Stimulated activated memory B cell treated with anti-CD40 and anti-IgM and Interleukin-4, amounts not matched to agents 10 μg/mL and 1 μg/mL and 100 μg/mL, for 72 hours (primary cell): ENCODE measurements at places on chromosomes 2 and 18.
A peak's percentile ranks its signal among the peaks of the same experiment; 100 is the strongest.

- no peak for ATAC-seq
Measured at GRCh38 chr2:207871911-207872310, 102.2 kb upstream of the FZD5 start.

- no peak for ATAC-seq
Measured at GRCh38 chr2:101899871-101900270, 91.9 kb upstream of the IL1R2 start.

- no peak for ATAC-seq
Measured at GRCh38 chr2:226993171-226993570, 157.3 kb downstream of the RHBDD1 start.

GRCh38 chr18:48949606-48950535 lies 894 bp downstream of the SMAD7 start:
- ATAC-seq, result peak; percentile 24

GRCh38 chr2:206240327-206240726 lies 34.1 kb upstream of the ZDBF2 start:
- no peak for ATAC-seq

DNA sequence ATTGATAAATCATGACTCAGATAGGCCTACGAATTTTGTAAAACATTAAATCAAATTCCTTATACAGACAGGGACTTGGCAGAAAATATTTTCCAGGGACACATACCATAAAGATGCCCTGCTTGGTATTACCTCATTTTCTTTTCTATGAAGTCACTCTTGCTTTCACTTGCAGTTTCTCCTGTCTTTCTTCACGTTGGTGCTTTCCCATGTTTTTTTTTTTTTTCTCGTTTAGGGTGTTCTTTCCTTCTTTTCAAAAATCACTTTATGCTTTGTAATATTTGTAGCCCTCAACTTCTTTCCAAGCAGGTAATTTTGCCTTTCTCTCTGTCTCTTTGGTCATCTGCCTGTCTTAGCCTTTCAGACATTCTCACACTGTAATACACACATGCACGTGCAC lies 40.7 kb downstream of the CDC42EP3 start:
- ATAC-seq, result no peak

- no peak for ATAC-seq
Measured at GRCh38 chr2:14678761-14679160, 46.2 kb downstream of the LRATD1 start.

DNA sequence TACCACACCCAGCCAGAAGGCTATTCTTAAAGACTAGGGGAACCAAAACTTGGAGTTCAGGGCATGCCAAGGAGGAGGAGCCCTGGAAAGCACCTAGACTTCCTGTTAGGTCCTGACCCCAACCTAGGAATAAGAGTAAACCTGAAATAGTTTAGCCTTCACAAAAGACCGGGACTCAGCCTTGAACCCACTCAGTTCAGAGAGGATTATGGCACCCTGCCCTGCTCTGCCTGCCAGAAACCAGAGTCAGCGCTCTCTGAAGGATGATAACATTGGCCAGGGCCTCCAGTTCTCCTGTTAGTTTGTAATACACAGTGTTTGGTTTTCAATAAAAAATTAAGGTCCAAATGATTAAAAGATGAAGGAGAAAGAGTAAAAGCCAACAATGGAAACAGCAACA lies 96.4 kb downstream of the LDLRAD4 start:
- no peak for ATAC-seq

DNA sequence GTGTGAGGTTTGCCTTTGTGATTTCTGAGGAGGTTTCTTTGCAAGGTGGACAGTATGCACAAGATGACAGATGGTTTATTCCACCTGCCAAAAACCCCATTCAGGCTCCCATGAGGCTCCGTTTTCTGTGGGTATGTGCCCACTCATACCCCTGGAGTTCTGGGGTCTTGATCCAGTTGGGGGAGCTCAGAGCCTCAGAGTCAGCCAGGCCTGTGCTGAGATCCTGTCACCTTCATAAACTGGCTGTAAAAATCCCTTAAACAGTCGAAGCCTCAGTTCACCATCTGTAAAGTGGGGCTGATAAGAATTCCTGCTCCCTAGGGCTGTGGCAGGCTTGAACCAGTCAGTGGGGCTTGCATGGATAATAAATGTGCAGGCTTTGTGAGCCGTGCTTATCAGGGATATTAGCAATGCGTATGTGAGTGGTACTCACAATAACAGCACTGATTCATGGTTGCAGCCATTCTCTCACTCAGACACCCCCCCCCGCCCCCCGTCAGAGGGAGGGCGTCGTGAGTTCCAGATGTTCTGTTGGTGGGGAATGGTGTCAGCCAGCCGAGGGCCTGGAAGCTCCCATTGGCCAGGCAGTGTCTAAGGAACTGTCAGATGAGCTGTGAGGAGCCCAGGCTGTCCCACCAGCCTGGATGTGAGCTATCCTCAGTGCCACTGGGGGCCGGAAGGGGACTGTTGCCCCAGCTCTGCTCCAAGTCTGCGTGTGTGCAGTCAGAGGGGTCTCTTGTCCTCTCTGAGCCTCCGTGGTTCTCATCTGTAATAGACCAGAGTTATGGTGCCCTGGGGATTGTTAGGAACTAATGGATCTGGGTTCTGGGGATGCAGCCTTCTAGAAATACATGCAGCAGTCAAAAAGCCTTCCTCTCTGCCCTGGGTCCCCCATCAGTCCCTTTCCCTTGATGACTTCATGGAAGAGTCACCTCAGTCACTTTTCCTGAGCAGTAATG lies 51.7 kb downstream of the KCNIP3 start:
- ATAC-seq, result no peak

DNA sequence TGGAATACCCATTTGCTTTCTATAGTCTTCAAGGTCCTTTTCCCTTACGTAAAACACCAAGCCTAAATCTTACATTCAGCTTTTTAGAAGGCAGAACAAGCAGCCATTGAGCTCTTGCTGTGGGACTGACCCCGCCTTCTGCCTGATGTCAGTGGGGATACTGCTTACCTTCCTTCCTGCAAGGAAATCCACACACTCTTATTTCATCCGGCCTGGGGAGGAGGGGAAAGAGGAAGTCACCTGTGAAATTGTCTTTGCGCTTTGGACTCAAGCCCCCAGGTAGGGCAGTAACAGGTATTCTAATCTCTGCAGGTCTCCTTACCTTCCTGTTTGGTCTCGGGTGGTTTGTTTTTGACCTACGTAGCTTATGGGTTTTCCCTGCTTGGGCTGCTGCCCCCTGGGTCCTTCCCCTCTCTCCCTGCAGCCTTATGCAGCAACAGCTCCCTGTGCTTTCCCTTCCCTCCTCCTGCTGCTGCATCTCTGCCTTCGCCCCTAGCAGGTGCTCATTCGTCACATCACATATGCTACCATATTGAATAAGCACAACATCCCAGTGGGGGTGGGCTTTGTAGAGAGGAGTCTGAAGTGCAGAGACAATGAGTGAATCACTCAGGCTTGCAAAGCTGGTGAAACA lies 402.5 kb upstream of the TRIB2 start:
- no peak for ATAC-seq

DNA sequence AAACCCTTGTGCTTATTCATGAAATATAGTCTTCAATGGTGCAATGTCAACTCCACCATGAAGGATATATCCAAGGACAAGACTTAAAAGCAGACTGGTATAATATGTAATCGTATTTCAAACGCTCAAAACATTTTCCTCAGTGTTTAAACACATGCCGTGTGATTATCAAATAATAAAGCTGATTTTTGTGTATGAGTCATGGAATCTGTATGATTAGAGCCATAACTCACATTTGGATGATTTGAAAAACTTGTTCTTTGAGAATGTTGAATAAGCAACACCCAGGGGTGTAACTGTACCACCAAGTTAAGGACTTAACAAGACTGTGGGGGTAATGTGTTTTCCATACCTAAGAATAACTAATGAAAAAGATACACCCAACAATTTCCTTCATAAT lies 215.3 kb downstream of the STK39 start:
- no peak for ATAC-seq

DNA sequence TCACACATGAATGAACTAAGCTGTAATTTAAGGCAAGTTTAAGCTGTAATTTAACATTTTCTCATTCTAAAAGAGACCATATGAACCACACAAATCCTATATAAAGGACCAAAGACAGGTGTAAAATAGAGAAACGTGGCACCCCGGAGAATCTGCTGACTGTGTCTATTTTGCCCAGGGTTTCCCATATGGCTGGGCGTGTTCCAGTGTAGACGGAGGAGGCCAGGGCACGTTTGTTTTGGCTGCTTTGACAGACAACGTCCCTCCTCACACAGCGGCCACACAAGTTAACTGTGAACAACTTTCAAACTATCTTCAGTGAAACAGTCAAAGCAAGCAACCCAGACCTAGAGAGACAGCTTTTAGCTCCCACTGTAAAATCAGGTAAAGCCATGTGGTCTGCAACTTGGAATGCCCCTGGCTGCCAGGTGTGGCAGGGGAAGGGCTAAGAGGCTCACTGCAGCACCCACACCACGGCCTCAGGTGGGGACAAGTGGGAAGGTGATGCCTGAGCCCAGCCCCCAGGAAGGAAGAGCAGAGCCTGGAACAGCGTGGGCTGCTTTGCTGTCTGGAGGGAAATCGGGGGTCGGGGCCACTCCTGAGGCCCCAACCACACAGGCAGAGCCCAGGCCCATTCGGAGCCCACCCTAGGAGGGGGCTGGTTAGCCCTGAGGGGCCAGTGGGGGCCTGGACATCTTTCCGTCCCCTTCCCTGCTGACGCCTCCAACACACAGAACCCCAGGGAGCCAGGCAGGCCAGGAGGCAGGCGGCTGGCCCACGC lies 40.7 kb downstream of the SLC66A2 start:
- no peak for ATAC-seq

DNA sequence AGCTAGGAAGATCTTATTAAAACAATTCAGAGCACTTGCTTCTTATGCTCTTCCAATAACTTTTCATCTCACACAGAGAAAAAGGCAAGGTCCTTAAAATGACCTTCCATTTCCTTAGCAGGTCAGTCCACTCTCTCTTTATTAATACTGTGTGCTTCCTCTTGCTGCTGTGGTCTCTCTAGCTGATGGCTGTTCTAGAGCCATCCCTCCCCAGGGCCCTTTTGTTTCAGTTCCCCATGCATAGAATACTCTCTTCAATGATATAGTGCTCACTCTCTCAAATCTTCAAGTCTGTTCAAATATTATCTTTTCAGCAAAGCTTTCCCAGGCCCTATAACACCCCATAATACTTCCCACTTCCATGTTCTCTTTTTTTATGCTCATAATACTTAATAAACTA lies 469.3 kb downstream of the METTL4 start:
- ATAC-seq, result peak; percentile 85

GRCh38 chr2:86372641-86373502 lies 35.4 kb upstream of the REEP1 start:
- ATAC-seq, result no peak

DNA sequence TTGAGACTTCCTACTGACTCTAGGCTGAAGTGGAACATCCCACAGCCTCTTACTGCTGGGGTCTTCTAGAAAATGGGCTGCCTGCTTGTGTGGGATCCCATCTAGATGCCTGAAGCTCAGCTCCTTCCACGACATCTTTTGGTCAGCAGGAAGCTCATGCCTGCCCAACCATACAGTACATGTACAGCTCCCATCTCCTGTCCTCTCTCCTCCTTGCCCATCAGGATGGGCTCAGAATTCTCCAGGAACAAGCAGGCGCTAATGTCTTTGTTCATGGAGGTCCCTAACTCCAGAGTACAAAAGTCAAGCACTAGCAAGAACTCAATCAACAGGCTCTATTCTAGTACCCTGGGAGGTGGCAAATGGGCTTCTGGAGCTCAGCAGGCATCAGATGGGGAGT lies 31.7 kb upstream of the GPR17 start:
- ATAC-seq, result no peak

DNA sequence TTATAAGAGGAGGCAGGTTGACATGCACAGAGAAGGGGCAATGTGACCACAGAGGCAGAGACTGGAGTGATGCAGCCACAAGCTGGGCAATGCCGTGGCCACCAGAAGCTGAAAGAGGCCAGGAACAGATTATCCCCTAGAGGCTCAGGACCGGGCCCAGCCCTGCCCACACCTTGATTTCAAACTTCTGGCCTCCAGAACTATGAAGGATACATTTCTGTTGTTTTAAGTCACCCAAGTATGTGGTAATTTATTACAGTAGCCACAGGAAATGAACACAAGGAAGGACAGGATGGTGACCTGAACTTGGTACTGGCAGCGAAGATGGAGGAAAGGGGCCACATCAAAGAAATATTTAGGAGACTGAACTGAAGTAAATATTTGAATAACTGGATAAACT lies 66.8 kb upstream of the RIOK3 start:
- ATAC-seq, result no peak

GRCh38 chr18:54939361-54939917 lies 19.8 kb downstream of the CCDC68 start:
- ATAC-seq, result peak; percentile 50

- ATAC-seq, result no peak
Measured at GRCh38 chr18:49447810-49448745, 12.4 kb downstream of the DYM start.

GRCh38 chr18:5600378-5601071 lies 56.7 kb upstream of the EPB41L3 start:
- ATAC-seq, result no peak

- ATAC-seq, result no peak
Measured at GRCh38 chr2:152097290-152097800, 1.5 kb downstream of the CACNB4 start.

- no peak for ATAC-seq
Measured at GRCh38 chr2:23456396-23456795, 71.4 kb downstream of the KLHL29 start.

GRCh38 chr2:228657807-228658402 lies 476.4 kb upstream of the SPHKAP start:
- ATAC-seq, result no peak

DNA sequence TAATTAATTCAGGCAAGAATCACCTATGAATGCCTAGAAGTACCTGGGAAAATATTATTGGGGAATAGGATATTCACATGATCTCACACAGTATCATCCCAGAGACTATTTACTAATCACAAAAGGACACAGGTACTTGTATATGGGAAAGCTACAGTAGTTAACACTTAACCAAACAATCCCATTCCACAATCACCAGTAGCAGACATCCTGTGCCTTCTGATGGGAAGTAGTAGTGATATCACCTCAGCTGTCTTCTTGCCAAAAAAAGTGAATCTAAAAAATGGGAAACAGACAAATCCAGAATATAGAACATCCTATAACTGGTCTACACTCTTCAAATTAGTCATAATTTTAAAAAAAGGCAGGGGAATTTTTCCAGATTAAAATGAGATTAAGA lies 75.6 kb upstream of the CCDC150 start:
- ATAC-seq, result no peak

- ATAC-seq, result no peak
Measured at GRCh38 chr2:71923143-71923525, 224.5 kb downstream of the CYP26B1 start.

GRCh38 chr2:201830666-201831065 lies 24.3 kb downstream of the CDK15 start:
- no peak for ATAC-seq

GRCh38 chr2:145096582-145096981 lies 576.7 kb upstream of the ZEB2 start:
- ATAC-seq, result no peak

DNA sequence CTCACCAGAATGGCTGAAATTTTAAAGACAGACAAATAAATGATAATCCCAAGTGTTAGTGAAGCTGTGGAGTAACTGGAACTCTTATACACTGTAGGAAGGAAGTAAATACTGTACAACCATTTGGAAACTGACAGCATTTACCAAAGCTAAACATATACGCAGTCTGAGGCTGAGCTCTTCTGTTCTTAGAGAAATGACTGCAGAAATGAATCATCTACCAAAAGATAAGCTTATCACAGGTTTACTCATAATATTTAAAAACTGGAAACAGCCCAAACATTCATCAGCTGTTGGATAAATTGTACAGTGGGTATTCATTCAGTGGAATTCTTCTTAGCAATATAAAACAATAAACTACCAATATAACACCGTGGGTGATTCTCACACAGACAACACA lies 218.2 kb upstream of the RAB12 start:
- no peak for ATAC-seq
